ENCODE measurements at places on chromosomes 11 and 22.

DNA sequence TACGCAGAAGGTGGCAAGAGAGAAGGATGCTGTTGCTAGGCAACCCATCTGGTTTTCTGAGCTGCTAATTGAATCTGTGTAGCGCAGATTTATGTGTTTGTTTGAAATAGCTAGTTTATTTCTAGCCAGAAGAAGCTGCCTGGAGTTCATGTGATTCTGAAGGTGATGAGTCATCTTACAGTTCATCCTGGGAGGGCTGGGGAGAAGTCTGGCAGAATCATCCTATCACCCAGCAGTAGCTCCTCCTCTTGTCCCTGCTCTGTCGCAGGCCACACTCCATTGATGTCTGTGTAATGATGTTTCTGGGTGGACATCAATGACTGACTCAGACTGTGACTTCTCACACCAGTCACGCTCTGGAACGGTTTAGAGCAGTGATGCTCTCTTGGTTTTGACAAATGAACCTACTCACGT, 4.8 kb upstream of the FBXO7 start:
- H3K27me3 ChIP-seq, result peaks cover 31% of the 10 kb centered on the region
- no peak overlapping the region for H3K27ac ChIP-seq
- DNase-seq, result no peak
- no peaks in the 10 kb centered on the region for H3K36me3 ChIP-seq
- no peak overlapping the region for H3K4me3 ChIP-seq

DNA sequence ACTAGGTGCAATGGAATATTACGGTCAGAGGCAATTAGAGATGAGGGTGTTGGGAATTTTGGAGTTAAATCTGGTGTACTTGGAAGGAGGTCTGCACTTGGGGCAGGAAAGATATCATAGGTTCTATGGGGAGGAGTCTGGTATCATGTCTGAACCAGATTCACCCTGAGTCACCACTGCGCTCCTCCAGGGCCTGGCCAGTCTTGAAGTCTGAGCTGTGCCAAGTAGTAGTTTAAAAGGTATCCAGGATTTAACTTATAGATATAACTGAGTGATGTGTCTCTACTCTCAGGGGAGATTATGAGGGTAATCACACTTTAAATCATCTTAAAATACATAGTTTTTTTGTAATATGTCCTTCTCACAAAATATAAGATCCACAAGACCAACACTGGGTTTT, 6.6 kb downstream of the CNGA4 start:
- H3K27me3 ChIP-seq, result 0 out of 2 replicates have a peak, but pooled peaks cover 2% of the 10 kb centered on the region
- no peaks in the 10 kb centered on the region for H3K36me3 ChIP-seq
- H3K27ac ChIP-seq, result no peak overlapping the region
- no peaks in the 10 kb centered on the region for H3K4me1 ChIP-seq
- H3K4me3 ChIP-seq, result no peak overlapping the region

- H3K4me3 ChIP-seq, result no peak overlapping the region
- DNase-seq, result no peak
- H3K27me3 ChIP-seq, result no peaks in the 10 kb centered on the region
- H3K27ac ChIP-seq, result no peak overlapping the region
Measured at GRCh38 chr11:119671561-119672015, 57.4 kb downstream of the NECTIN1 start.

GRCh38 chr11:102237096-102237735, 80.1 kb upstream of the BIRC3 start:
- H3K4me1 ChIP-seq, result peaks cover 51% of the 10 kb centered on the region
- no peak overlapping the region for H3K4me3 ChIP-seq

DNA sequence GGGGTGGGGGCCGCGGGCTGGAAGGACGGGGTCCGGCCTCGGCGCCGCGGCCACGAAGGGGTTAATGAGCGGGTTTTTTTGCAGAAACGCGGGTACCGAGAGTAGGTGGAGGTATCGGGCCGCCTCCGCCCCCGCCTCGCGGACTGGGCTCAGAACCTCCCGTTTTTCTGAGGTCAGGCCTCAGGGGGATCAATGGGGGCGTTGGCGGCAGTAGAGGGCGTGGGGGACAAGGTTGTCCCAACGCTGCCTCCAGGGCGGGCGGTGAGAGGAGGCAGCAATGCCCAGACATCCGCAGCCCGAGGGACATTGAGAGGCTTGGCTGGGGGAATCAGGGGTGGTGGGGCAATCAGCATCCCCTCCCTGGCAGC, 34.8 kb upstream of the PRODH start:
- H3K4me1 ChIP-seq, result peaks cover 22% of the 10 kb centered on the region
- H3K36me3 ChIP-seq, result no peaks in the 10 kb centered on the region
- H3K27ac ChIP-seq, result no peak overlapping the region
- peaks cover 20% of the 10 kb centered on the region for H3K27me3 ChIP-seq
- peak overlapping the region; percentile 59 for H3K4me3 ChIP-seq

- no peaks in the 10 kb centered on the region for H3K4me1 ChIP-seq
- H3K4me3 ChIP-seq, result no peak overlapping the region
- no peaks in the 10 kb centered on the region for H3K27me3 ChIP-seq
- no peak overlapping the region for H3K27ac ChIP-seq
- DNase-seq, result no peak
Measured at GRCh38 chr22:30816413-30816812, 121.7 kb downstream of the OSBP2 start.

- peaks cover 75% of the 10 kb centered on the region for H3K4me1 ChIP-seq
- peak; percentile 63 for DNase-seq
- no peaks in the 10 kb centered on the region for H3K36me3 ChIP-seq
- no peak overlapping the region for H3K27ac ChIP-seq
- no peak overlapping the region for H3K4me3 ChIP-seq
Measured at GRCh38 chr22:37782340-37783168, 25.2 kb upstream of the GCAT start.

- H3K27ac ChIP-seq, result no peak overlapping the region
- H3K27me3 ChIP-seq, result peaks cover 3% of the 10 kb centered on the region
- H3K4me1 ChIP-seq, result peaks cover 49% of the 10 kb centered on the region
Measured at GRCh38 chr22:49929994-49930575, 11.7 kb downstream of the CRELD2 start.

All from HepG2 (cell line).